Putamen (tissue), 1 donor: ENCODE measurements at places on chromosomes 6 and 20.

DNA sequence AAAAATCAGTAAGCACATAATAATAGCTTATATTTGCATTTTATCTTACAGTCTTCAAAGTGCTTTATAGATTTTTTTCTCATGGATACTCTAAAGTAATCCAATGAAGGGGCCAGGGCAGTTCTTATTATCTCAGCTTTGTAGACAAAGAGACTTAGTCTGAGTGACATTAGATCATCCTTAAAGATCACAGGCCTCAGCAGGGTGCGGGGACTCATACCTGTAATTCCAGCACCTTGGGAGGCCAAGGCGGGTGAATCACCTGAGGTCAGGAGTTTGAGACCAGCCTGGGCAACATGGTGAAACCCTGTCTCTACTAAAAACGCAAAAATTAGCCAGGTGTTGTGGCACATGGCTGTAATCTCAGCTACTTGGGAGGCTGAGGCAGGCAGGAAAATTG, 14.5 kb downstream of the FERMT1 start:
- DNase-seq = no peak

GRCh38 chr6:30357678-30358540, 13.0 kb downstream of the RPP21 start:
- DNase-seq = peak; percentile 79

- DNase-seq = no peak
These were observed 262.8 kb upstream of the TAB2 start for GRCh38 chr6:149054559-149055194.

GRCh38 chr20:38514185-38514584, 41.5 kb downstream of the RALGAPB start:
- DNase-seq = no peak

DNA sequence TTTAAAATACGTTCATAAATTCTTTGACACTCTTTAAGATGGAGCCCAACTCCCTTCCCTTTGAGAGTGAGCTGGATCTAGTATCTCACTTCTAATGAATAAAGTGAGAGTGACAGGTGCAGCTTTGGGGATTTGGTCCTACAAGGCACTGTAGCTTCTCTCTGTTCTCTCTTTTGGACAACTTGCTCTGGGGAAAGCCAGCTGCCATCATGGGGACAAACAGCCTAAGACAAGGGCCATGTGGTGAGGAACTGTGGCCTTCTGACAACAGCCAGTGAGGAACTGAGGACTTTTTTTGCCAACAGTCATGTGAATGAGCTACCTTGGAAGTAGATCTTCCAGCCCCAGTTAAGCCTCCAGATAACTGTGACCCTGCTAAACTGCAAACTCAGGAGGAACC, 272.8 kb upstream of the AGPAT4 start:
- no peak for DNase-seq

DNA sequence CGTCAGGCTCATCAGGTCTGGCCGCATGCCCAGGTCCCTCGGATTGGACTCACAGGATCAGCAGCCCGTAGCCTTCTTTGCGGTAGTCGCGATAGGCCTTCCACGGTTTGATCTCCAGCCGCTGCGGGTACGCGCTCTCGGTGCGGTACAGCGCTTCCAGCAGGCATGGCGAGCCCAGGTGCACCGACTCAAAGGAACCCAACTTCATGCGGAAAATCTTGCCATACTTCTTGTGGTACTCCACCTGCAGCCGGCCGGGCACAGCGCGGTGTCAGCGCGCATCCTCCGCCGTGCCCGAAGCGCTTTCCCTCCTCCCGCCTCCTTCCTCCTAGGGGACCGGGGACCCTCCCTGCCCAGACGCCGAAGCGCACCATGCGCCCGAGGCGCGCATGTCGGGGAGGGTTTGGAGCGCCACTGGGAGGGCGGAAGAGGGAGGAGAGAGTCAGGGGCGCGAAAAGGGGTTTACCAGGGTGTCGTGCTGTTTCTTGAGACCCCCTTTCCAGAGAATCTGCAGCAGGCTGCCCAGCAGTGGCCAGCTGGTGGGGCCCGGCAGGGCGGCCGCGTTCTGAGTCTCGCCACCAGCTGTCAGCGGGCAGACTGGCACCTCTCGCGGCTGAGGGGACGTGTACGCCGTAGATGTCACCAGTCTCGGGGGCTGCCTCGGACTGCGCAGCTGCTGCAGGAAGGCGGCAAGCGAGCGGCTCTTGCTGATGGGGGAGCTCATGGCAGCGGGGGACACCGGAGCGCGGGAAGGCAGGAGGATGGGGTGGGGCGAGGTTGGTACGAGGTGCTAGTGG, 732 bp downstream of the CYP24A1 start:
- DNase-seq = no peak

DNA sequence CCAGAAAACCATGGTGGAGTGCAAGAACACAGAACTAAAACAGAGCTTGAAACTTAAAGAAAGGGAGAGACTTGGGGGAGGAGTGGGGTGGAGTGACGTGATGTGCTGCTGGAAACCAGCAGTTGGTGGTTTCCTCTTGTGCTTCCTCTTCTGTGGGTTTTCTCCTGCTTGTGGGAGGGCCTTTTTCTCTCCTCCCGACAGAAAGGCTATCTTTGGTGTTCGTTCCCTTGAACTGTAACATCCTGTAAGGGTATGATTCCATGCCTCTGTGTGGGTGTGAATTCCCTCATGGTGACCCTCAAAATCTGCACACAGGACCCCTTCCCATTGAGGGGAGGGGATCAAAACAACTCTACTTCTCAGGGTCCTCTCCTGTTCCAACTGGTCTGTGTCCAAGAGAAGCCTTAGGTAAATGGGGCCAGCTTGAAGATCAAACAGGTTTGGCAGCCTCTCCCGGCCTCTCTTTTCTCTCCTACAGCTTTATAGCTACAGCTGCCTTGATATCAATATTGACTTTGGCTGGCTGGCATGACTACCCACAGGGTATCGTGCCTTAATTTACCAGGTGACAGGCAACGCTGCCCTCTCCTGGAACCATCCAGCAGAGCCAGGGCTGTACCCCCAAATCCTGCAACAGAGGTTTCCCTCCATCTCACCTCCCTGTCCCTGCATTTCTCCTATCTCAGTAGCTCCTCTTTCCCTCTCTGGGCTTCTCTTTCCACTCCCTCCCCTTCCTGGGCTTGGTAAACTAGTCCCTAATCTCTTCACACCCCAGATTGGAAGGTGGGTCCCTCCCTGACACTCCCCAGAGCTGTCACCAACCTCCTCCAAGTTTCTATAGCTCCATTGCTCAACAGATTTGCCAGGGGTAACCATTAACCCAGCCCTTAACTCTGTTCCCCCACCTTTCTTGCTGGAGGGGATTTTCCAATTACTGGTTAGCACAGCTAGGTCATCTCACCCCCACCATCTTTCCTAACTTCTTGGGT, 1.5 kb upstream of the MSH5 start:
- DNase-seq = no peak

DNA sequence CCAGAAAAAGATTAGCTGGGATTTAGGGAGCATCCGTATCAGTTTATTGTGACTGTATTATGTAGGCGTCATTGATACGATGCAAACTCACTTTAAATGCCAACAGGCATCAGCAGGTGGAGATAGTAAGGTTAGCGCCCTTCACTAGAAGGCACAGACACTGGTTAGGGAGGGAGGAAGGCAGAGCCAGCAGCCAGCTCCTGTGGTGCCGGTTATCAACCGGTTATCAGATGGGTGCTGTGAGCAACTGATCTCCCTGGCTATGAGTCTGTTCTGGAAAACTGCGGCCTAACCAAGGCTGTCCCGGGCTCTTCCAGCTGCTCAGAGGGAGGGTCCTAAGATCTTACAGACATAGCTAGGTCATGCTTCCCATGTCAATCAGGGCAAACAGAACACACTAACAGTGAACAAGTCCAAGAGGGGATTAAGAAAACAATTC, 47.5 kb upstream of the CD93 start:
- DNase-seq = no peak

DNA sequence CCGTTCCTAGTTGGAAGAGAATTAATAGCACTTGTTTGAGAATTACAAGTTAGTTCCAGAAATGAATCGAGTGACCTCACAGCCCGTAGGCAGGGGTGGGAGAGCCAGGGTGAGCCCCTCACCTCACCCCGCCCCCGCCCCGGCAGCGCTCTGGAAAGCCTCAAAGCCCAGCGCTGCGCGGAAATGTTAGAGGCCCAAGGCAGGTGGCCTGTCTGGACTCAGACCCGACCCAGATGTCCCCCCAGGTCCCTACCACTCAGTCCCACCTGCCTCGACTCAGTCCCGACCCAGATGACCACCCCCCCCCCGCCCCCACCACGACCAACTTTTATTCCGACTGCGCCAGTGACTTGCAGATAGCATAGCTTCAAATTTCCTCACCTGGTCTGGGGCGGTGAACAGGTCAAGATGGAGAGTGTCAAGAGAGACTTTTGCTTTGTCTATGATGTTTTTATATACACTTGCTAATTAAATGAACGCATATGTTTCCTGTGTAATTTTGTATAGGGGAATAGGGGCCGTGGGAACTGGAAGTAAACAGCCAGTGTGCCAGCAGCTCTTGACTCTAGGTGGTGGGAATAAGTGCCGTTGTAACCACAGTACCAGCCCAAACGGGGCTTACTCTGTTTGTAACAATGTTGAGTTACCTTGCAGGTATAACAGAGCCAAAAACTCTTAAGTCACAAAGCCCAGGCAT, 1.2 kb upstream of the PXDC1 start:
- no peak for DNase-seq

DNA sequence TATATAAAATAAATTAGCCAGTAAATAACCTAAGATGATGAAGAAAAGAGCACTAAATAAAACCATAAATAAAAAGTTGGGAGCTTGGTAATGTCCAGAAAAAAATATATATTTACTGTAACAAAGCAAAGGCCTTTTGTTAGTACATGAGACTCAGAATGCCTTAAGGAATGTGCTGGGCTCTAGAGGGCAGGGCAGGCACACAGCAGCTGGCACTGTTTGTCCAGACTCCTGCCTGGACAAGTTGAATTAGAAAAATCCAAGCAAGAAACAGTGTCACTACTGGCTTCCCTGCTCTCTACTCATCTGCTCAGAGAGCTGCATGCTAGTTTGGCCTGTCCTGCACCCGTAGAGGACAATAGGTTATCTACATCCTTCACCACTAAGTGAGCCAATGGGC, 8.8 kb downstream of the DEFB129 start:
- no peak for DNase-seq

- no peak for DNase-seq
These were observed 238.9 kb downstream of the SLC24A3 start for GRCh38 chr20:19451231-19451922.

DNA sequence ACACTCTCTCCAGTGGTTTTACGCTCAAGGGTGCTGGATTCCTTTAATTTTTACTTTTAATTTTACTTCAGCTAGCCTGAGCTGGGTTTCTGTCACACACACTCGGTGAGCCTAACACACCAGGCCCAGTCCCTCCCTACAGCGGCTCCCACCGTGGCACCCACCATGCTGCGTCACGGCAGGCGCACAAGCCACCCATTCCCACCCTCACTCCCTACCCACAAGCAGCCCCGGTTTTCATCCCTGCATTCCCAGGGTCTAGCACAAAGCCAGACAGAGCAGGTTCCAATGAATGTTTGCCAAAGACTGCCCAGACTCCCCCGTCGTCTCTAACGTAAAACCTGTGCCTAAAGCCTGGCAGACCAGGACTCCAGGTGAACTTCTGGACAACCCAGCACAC, 50.3 kb downstream of the MYH7B start:
- no peak for DNase-seq

- DNase-seq = no peak
These were observed 37.5 kb downstream of the ELMO2 start for GRCh38 chr20:46368902-46369268.

GRCh38 chr20:34938466-34939163, 17.0 kb downstream of the GSS start:
- no peak for DNase-seq

DNA sequence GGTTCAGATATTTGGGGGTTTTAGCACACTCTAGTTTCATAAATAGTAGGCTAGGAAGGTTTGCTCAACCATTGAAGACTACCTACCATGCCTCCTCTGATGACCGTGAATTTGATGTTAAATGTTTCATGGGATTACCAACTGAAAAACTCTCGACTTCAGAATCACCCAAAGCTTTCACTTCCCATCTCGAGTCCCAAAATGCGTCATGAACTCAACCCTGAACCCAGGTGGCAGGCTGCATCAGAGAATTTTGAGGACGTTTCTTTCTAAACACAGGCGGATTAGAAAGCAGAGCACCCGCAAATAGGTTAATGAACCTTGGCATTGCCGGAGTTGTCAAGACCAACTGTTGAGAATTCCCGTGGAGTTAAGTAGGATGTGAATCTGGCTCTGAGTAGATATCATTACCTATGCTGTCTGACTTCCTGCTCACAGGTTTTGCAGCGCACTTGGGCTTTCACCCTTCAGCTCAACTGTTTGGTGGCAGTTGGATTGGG, 98.4 kb upstream of the ADTRP start:
- DNase-seq = no peak

DNA sequence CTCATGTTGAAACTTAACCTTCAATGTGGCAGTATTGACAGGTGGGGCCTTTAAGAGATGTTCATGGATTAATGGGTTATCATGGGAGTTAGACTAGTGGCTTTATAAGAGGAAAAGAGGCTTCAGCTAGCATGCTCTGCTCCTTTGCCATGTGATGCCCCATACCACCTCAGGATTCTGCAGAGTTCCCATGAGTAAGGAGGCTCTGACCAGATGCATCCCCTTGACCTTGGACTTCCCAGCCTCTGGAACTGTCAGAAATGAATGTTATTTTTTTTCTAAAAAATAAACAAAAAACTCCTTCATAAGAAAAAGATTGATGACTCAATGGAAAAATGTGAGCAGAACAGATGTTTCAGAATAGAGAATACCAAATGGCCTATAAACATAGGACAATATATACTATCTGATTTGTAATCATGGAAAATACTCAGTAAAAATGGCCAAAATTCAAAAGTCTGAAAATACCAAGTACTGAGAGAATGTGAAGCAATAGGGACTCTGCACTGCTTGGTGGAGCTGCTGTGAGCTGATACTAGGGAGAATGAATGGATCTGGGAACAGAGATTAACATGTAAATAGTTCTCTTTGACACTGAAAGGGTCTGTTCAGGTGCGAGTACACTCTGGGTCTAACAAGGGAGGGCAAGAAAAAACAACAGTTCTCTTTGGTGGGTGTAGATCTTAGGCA, 7.4 kb upstream of the TRIM39 start:
- no peak for DNase-seq

- DNase-seq = no peak
These were observed 8.5 kb upstream of the SRC start for GRCh38 chr20:37337208-37337991.
